ENCODE measurements at places on chromosomes 6 and 20.

GRCh38 chr20:4814696-4815252 lies 93.1 kb downstream of the PRND start:
- no peak for DNase-seq

DNA sequence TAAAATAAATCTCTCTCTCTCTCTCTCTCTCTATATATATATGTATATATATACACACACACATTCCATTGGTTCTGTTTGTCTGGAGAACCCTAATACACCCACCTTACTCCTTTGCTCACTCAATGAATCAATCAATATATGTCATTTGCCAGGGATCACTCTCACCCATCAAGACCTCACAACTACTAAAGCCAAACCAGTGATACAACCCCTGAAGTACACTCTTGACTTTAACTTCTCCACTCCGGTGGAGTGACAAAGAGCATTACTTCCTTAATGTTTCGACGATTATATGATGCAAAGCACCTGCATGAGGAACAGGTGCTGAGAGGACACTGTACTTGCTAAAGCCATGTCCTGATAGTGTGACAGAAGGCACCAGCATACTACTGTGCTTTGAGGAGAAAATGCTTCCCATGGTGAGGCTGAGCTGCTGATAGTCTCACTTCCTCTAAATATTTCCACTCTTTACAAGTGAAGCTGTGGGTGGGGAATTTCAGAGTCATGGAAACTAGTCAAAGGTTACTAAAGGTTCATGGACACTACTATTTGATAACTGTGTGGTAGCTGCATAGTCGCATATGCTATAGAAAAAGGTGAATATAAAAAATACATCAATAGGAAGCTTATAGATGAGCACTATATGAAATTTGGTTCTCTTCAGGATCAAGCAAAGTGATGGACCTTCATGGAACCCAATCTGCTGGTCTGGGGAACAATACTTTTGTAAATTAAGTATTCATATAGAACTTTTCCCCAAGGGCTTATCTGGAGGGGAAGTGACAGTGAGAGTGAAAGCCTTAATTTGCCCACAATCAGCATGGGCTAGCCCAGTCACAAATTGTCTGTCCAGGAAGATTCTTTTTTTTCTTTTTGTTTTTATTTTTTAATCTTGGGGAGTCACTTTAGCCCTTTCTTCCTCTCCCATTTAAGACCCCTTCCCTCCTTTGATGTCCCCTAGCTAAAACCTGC lies 141.9 kb upstream of the NEDD9 start:
- no peak for DNase-seq

- DNase-seq, result no peak
Measured at GRCh38 chr6:41986339-41986738, 44.7 kb upstream of the CCND3 start.

DNA sequence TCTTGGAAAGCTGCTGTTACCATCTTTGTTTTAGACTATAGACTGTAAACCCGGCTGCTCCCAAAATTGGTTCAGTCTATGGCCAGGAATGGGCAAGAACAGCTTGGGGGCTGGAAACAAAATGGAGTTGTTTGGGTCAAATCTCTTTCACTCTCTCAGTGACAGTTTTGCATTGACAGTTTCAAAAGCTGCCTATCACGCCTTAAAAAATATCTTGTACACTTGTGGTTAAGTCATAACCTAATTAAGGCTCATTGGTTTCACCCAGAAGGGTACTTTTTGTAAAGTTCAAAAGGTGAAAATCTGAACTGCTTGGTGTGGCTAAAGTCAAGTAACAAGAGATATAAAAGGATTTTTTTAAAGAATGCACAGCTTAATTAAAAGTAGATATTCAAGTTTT lies 76.1 kb upstream of the PRL start:
- DNase-seq, result no peak

DNA sequence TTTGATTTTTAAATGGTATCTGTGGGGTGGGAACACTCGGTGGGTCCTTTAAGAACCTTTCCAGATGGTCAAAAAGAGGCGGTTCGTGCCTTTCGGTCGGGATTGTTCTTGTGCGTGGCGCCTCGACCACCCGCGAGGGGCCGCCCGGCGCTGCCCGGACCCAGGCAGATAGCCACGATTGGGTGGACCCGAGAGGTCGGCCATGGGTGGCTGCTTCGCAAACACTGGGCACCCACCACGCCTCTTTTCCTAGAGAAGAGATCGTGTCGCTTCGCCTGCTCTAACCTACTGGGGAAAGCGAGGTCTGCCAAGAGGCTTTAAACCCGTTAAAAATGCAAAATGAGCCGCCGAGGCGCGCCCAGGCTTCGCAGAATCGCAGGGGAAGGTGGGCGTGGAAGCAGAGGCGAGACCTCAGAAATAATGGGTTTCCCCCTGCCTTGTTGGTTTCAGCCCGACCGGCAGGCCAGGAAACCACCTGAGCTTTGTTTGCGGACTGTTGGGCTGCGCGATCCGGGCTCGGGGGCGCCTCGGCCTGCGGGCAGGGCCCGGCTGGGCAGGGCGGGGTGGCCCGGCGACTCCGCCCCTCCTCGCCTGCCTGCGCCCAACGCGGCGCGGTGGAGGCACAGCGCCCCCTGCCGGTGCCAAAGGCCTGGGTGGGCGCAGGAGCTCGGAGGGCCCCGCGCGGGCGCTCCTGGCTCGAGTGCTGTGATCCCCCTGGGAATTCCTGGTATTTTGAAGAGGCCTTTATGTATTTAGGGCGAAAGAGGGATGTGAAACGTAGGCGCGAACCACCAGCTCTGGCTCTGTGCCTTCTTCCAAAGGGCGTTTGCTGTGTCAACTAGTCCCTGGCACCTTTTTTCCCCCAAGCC lies 1.6 kb downstream of the MARCKS start:
- peak; percentile 95 for DNase-seq

DNA sequence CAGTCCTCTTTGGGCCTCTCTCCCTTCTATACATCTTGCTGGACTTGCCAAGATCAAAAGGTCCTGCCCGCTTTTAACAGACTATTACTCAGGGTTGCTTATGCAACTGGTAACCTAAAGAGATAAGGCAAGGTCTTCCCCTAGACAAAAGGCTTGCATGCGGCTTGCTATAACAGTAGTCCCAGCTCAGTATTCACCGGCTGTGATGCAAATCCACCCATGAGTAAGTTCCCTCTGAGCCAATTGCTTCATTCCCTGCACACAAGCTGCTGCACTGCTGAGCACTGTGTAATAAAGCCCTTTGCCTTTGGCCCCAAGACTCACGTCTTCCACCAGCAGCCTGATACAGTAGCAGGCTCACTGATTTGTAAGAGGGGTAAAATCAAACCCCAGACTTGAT lies 363.8 kb downstream of the PRKN start:
- no peak for DNase-seq

- no peak for DNase-seq
Measured at GRCh38 chr6:140052736-140053729, 678.6 kb upstream of the CITED2 start.

GRCh38 chr6:28880894-28881780 lies 42.6 kb downstream of the TRIM27 start:
- DNase-seq, result peak; percentile 62

- no peak for DNase-seq
Measured at GRCh38 chr6:132041706-132042105, 90.5 kb upstream of the CCN2 start.

DNA sequence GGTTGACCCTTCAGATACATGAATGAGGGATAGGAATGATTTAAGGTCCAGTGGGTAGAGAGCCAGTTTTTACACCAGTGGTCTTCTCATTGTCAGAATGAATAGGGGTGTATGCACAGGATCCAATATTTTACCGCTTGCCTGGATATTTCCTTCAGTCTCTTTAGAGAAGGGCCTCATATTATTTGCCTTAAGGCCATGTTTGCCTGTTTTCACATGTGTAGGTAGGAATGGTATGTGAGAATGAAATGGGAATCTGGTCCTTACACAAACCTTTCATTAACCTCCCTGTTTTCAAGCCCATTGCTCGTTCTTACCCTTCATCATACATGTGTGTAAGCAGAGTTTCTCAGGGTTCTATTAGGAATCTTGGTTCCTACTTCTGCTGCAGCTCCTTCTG lies 62.4 kb downstream of the LIN28B start:
- no peak for DNase-seq

GRCh38 chr6:106434530-106434929 lies 74.0 kb downstream of the CRYBG1 start:
- no peak for DNase-seq

GRCh38 chr6:7249391-7249790 lies 63.6 kb downstream of the SSR1 start:
- no peak for DNase-seq

- DNase-seq, result no peak
Measured at GRCh38 chr20:3565851-3566250, 95.0 kb downstream of the ATRN start.

- no peak for DNase-seq
Measured at GRCh38 chr6:91087908-91088307, 501.0 kb upstream of the MAP3K7 start.

DNA sequence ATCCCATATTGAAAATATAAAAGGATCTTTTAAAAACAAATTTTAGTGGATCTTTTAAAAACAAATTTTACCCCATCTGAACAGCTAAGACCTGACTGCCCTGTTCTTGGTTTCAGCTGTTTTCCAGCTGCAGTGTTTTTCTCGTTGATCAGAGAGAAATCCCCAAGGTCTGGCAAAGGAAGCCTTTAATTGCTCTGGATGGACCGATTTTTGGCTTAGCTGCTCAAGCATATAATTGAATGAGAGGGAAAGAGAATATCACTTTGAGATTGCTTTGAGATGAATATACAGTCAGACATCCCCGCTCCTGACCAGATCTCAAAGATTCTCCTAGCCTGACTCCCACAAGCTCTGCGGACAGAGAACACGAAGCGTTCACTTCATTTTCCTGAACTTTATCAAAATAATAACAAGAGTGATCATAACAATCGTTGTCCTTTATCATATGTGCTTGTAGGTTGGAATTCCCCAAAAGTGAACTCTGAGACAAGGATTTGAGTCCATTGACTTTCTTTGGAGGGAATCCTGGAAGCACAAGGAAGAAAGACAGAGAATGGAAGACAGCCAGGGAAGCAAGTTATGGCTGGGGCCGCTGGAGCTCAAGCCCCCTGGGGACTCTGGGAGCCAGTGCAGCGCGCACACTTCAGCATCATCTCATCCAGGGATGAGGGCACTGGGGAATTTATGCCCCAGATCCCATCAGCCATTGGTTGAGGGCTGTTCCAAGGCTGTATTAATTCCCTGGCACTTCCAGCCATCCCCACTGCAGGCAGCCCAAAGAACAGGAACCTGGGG lies 101.3 kb downstream of the SNX5 start:
- peak; percentile 13 for DNase-seq

- DNase-seq, result no peak
Measured at GRCh38 chr6:10749734-10750133, 2.1 kb downstream of the TMEM14B start.

GRCh38 chr6:52588710-52589091 lies 11.8 kb upstream of the TRAM2 start:
- DNase-seq, result peak; percentile 59

DNA sequence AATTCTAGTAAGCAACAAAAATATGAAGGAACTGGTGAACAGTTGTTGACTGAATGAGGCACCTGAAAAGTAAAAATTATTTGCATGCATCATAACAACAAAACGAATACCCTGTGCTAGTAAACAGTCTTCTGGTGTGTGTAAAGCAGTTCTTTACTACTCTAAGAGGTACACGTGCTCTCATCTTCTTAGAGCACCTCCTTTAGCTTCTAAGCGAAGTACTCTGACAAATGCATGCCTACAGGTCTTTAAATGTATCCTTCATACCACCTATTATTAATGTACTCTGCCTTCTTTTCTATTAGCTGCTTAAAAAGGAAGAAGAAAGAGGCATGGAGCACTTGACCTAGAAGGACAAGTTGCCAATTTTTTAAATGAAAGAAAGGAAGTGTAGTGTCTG lies 32.2 kb upstream of the MYB start:
- DNase-seq, result peak; percentile 30
